Thoracic aorta (tissue), 2 donors: ENCODE measurements at places on chromosomes 5 and 9. TPM values are rescaled to one million over a fixed set of nuclear protein-coding genes. Genes with fewer than 3 reads are reported as not detected.

- H3K36me3 ChIP-seq = no peaks in the 10 kb centered on the region
- no peak for DNase-seq
- no peak overlapping the region for H3K4me3 ChIP-seq
- no peak overlapping the region for H3K27ac ChIP-seq
- H3K27me3 ChIP-seq = no peaks in the 10 kb centered on the region
Measured at GRCh38 chr9:98829766-98830165, 22.3 kb downstream of the GALNT12 start.

DNA sequence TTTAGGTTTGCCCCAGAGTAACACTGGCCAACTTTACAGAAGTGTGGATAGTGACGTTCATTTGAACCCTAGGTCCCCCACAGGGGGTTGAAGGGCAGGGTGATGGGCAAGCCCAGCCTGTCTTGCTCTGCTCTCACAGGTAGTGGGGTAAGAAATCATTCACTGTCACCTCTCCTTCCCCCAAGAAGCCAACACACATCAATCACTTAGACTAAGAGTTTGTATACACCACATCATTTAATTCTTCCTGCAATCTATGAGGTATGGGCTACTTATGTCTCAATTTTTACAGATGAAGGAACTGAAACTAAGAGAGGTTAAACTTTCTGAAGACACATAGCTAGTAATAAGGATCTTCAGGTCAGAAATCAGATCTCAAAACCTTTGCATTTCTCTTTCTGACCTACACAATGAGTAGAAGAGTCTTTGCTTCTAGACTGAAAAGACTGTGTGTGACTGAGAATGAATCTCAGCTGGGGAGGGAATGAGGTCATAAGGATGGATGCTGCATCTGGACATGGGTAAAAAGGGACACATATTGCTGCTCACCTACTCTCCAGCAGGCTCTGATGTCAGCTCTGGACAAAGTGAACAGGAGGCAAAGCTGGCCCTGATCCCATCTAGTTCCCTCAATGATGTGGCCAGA is 81.0 kb upstream of the EQTN start:
- H3K4me3 ChIP-seq = no peak overlapping the region
- H3K4me1 ChIP-seq = no peaks in the 10 kb centered on the region
- no peak overlapping the region for H3K27ac ChIP-seq
- DNase-seq = no peak
- H3K27me3 ChIP-seq = no peaks in the 10 kb centered on the region

DNA sequence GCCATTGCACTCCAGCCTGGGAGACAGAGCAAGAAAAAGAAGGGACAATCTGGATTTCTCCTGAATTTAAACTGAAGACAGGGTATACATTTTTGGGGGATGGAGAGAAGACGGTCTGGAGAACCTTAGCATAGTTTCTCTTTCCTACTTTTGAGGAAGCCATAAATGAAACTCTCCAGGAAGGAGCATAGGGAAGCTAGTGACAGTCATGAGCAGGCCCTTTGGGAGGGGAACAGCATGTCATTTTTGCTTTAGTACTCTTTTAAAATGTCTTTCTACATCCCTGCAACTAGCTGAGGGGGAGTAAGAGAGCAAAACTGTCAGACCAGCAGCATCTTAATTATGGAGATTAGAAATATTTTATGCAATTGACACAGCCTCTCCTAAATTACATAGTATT is 8.2 kb upstream of the SLC44A1 start:
- H3K36me3 ChIP-seq = no peaks in the 10 kb centered on the region
- no peaks in the 10 kb centered on the region for H3K27me3 ChIP-seq
- H3K27ac ChIP-seq = no peak overlapping the region

DNA sequence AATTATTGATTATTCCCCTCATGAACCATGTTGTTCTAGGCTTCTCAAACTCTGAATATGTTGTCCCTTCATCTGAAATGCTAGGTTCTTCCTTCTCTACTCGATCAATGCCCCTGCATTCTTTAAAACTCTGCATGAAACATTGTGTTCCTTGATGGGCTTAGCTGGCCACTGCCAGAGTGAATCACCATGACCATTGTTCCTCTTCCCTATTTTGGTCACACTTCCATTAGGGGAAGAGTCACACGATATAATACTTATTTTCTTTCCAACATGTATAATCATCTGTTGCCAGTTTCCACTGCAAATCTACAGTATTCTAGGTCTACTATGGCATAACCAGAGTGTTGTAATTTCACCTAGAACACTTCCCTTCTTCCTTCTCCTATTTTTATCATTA is 247.9 kb downstream of the TRPM3 start:
- no peak overlapping the region for H3K4me3 ChIP-seq
- no peak for DNase-seq
- no peak overlapping the region for H3K27ac ChIP-seq
- H3K36me3 ChIP-seq = no peaks in the 10 kb centered on the region

The MEGF9 gene
- total RNA-seq = 19.2 TPM

The BTNL3 gene
- total RNA-seq = not detected

The STPG3 gene
- not detected for total RNA-seq

DNA sequence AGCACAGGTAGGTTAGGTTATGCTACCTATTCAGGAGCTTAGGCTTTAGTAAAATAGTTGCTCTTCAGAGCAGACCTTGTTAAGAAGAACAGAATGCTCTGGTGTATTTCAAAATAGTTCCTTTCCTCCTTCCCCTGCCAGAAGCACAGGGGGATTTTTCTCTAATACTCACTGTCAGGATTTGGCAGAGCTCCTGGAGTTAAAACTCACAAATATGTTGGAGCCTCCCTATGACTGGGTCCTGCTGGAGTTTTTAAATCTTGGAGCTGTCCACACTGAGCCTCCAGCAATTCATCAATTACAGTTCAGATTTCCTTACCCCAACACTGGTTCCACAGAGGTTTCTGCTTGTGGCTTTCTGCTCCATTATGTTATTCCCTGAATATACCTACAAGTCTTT is 1233.8 kb upstream of the WWC1 start:
- H3K27ac ChIP-seq = no peak overlapping the region
- no peaks in the 10 kb centered on the region for H3K27me3 ChIP-seq
- no peak for DNase-seq
- no peaks in the 10 kb centered on the region for H3K4me1 ChIP-seq

DNA sequence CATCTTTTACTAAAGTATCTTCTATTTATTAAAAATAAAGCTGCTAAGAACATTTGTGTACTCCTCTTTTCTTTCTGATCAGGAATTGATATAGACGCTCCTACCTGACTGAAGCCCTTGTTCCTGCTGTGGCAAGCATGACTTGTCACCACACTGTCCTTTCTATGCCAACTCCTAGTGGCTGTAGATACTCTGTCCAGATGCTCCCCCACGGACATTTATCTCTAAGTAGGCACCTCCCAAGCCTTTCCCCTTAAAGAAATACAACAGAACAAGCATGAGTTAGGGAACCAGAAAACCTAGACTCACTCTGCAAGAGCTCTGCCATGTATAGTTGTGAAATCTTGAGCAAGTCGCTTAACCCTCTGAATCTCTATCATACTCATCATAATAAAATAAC is 53.2 kb downstream of the FAM114A2 start:
- no peak overlapping the region for H3K27ac ChIP-seq
- no peaks in the 10 kb centered on the region for H3K36me3 ChIP-seq
- H3K4me3 ChIP-seq = no peak overlapping the region
- DNase-seq = no peak

DNA sequence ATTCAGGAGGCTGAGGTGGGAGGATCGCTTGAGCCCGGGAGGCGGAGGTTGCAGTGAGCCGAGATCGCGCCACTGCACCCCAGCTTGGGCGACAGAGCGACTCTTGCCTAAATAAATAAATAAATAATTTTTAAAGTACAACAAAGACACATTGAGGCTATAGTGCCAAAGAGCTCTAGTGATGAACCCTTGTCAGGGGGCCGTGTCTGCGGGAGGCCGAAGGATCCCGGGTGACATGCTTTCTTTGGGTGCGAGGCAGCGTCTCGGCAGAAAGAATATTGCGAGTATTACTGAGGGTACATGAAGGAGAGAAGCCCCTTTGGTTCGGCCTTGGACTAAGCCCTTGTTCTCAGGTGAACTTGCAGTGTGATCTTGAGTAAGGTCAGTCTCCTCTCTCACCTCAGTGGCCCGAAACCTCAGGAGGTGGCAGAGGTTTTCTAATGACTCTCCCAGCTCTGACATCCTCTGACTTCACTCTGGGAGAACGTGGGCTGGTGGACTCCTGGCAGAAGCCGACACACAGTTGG is 397 bp upstream of the RECK start:
- H3K27me3 ChIP-seq = no peaks in the 10 kb centered on the region
- H3K4me3 ChIP-seq = peak overlapping the region; percentile 96
- DNase-seq = no peak
- peaks cover 39% of the 10 kb centered on the region for H3K4me1 ChIP-seq

The PCDHGC5 gene
- total RNA-seq = 6.9 TPM

GRCh38 chr5:102755686-102756371 is 724 bp downstream of the PAM start:
- no peaks in the 10 kb centered on the region for H3K36me3 ChIP-seq
- peaks cover 51% of the 10 kb centered on the region for H3K4me1 ChIP-seq
- H3K27me3 ChIP-seq = no peaks in the 10 kb centered on the region
- peak; percentile 64 for DNase-seq

The GLRA1 gene
- total RNA-seq = not detected

DNA sequence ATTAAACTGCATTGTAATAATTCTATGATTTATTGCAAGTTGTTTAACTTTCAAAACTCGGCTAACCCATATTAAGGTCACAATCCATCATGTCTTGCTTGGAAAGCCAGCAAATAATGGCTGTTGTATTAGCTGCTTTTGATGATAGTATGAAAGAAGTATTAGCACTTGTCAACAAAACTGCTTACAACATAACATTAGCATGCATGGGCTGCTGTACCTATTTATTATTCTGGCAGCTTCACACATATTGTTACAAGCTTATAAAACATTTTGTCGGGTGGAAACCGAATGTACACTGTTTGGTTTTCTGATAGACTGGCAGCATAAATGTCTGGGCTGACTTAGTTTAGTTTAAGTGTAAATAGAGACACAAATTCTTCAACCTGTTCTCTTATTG is 378.3 kb downstream of the KIAA0825 start:
- no peak overlapping the region for H3K4me3 ChIP-seq
- H3K36me3 ChIP-seq = no peaks in the 10 kb centered on the region
- DNase-seq = no peak
- H3K27ac ChIP-seq = no peak overlapping the region

The ZBTB43 gene
- total RNA-seq = 12.5 TPM

- no peak overlapping the region for H3K27ac ChIP-seq
- no peaks in the 10 kb centered on the region for H3K36me3 ChIP-seq
- no peaks in the 10 kb centered on the region for H3K4me1 ChIP-seq
- no peaks in the 10 kb centered on the region for H3K27me3 ChIP-seq
- DNase-seq = no peak
Measured at GRCh38 chr9:5876026-5876425, 14.7 kb upstream of the MLANA start.

The FAM151B gene
- 3.9 TPM for total RNA-seq

The SMIM32 gene
- not detected for total RNA-seq

GRCh38 chr5:64788156-64788555 is 19.4 kb downstream of the CWC27 start:
- no peaks in the 10 kb centered on the region for H3K36me3 ChIP-seq
- H3K27me3 ChIP-seq = no peaks in the 10 kb centered on the region
- peaks cover 3% of the 10 kb centered on the region for H3K4me1 ChIP-seq
- H3K27ac ChIP-seq = no peak overlapping the region

The PCDHB8 gene
- total RNA-seq = 1.7 TPM

GRCh38 chr5:132237141-132237540 is 9.5 kb upstream of the P4HA2 start:
- H3K27me3 ChIP-seq = no peaks in the 10 kb centered on the region
- no peaks in the 10 kb centered on the region for H3K36me3 ChIP-seq
- H3K4me1 ChIP-seq = no peaks in the 10 kb centered on the region
